ENCODE measurements at places on chromosomes 2 and 18.

- DNase-seq = no peak
These were observed 9.0 kb downstream of the CCDC68 start for GRCh38 chr18:54950221-54950620.

- no peak for DNase-seq
These were observed 97.2 kb upstream of the TEX51 start for GRCh38 chr2:126801473-126801872.

DNA sequence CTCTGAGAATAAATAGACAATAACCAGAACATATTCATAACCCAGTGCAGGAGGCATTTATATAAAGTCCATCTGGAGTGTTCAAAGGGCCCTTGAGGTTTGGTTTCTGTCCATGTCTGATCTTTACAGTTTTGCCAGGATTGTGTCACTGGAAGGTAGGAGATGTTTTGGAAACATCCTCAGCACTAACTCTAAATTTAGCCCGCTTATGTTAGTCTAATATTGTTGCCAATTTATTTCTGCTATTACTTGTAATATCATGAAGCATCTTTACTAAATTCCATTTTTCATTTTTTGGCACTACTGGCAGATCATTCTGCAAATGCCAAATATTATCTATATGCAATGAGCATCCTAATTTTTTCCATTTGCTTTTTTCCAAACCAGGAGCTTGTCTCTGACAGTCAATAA is 22.4 kb upstream of the REV1 start:
- no peak for DNase-seq

GRCh38 chr18:54250846-54251261 is 18.5 kb upstream of the POLI start:
- no peak for DNase-seq

DNA sequence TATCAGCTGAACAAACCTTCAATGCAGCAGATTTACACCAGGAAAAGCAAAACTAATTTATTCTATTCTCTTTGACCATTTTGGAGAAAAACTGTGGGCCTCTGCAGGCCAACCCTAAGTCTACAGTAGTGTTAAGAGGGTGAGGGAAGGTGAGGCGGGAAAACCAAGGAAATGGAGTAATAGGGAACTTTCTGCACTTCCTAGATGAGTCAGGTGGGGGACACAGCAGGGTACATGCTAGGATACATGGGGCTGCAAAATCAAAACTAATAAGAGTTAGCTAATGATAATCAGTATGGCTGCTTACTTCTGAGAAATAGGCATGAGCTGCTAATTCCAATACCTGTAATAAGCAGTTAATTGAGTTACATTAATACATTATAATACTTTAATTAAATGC is 66.0 kb upstream of the PGAP1 start:
- DNase-seq = no peak
